ENCODE measurements at places on chromosomes 3 and 15.

- DNase-seq = no peak
Observed at GRCh38 chr15:64717130-64717529, 58.3 kb downstream of the RBPMS2 start.

GRCh38 chr3:188243124-188243795, 89.3 kb downstream of the LPP start:
- no peak for DNase-seq

- no peak for DNase-seq
Observed at GRCh38 chr3:157136647-157137387, 23.1 kb downstream of the CCNL1 start.

DNA sequence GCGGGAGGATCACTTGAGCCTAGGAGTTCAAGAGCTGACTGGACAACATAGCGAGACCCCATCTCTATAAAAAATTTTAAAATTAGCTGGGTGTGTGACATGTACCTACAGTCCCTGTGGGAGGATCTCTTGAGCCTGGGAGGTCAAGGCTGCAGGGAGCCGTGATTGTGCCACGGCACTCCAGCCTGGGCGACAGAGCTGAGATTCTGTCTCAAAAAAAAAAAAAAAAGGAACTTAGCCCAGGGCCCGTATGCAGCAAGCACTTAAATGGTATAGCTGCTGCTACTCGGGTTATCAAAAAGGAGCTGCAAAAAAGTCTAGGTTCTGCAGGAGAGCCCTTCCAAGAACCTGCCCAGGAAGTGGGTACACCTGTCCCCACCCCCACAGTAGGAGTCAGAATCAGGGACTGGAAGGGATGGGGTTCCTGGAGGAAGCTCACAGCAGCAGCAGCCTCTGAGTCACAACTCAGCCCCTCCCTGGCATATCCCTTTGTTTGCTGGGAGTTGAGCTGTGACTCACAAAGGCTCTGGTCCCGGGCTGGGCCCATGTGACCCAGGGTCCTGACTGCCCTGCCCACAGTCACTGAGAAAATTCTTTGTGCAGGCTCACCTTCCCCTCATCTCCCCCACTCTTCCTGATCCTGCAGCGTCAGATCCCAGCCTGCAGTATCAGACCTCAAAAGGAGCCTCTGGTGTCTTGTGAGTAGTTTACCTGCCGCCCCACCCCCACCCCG, at the start of gene SPATA12:
SPATA12 (plus strand) TSS at position 576 of the 733 bp plus-strand sequence. CDS start 13,031 bp downstream, outside the sequence.
- DNase-seq = no peak

- no peak for DNase-seq
Observed at GRCh38 chr3:140822401-140823047, 119.1 kb upstream of the SLC25A36 start.

GRCh38 chr15:74156678-74157411, 16.7 kb upstream of the ISLR start:
- DNase-seq = no peak

DNA sequence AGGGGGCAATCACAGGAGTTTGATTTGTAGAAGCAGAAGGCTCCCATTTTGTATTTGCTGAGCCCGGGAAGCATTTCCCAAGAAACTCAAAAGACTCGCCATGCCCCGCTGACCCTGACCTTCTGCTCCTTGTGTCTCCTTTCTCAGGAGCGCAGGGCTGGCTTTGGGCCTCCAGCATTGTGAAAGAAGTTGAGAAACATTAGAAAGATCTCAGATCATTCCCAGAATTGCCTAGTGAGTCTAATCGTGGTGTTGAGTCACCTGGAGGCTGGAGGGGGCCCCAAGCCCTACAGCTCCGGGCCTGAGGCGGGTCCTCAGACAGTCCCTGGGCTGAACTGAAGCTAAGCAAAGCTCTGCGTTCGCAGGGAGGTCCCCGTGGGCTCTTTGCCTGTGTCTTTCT, 10.9 kb upstream of the PIGZ start:
- DNase-seq = no peak

Measured in stimulated activated CD4-positive, alpha-beta T cell treated with anti-CD3 and anti-CD28 coated beads, Interleukin-4, amount 100 ng/mL, for 24 hours (primary cell).